ENCODE measurements at places on chromosomes 6 and 20.

GRCh38 chr6:47358440-47359225 is 48.9 kb upstream of the TNFRSF21 start:
- no peak for DNase-seq

DNA sequence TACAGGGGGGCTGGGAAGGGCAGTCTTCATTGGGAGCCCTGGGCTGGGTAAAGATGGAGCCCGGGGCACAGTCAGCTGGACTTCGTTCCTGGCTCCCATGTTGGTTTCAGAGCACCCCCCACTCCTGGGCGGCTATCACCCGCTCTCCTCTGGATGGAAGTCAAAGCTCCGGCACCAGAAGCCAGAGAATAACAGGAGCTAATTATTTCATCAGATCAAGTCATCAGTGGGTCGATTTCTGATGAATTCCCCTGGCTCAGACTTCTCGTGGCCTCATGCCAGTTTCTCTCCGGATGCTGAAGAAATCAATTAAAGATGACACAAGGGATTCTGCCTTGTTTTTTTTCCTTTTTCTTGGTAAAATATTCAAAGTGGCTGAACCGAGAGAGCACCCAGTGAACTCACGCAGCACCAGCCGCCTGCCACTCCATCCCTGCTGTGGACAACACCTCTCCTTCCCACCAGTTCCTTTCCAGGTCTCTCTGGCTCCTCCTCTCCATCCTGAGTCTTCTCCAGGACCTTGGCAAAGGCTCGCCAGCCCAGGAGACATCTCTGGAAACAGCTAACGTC is 22.5 kb downstream of the SULF2 start:
- DNase-seq: peak; percentile 65

GRCh38 chr6:75863001-75863400 is 114.0 kb downstream of the MYO6 start:
- DNase-seq: peak; percentile 16

DNA sequence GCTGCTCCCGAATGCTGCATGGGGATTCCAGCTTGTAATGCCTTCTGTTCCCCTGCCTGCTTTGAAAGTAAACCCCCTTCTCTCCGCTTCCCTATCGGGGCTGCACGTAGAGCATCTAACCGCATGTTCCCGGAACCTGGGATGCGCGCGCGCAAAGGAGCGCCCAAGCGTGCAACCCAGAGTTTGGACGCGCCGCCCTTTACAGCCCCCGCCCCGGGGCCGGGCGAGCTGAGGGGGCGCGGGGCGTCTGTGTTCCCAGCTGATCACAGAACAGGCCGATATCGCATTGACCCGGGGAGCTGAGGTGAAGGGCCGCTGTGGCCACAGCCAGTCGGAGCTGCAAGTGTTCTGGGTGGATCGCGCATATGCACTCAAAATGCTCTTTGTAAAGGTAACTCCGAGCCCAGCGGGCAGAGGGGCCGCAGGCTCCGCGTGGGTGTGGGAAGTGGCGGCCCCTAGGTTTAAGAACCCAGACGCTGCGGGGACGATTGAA is 1.4 kb downstream of the LAMP5 start:
- peak; percentile 72 for DNase-seq

DNA sequence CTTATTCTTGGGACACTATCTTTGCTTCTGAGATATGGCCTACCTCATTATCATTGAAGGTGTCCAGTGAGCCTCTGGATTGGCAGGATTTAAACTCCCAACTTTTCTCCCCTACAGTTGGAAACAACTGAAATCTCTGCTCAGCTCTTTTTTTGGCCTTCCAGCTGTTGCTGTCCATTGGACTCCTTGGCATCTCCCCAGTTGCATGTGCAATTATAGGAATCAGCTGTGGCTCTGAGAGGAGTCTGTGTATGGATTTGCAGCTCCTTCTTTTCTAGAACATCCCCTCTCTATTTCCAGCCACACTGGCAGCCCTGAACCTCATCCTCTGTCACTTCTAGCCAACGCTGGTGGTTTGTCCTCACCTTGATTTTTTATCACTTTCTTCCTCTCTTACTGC is 21.2 kb downstream of the RAB22A start:
- no peak for DNase-seq

- peak; percentile 55 for DNase-seq
These were observed 36.9 kb upstream of the CCDC167 start for GRCh38 chr6:37536491-37537190.

- no peak for DNase-seq
These were observed 93.3 kb downstream of the RNASET2 start for GRCh38 chr6:166862978-166863530.

DNA sequence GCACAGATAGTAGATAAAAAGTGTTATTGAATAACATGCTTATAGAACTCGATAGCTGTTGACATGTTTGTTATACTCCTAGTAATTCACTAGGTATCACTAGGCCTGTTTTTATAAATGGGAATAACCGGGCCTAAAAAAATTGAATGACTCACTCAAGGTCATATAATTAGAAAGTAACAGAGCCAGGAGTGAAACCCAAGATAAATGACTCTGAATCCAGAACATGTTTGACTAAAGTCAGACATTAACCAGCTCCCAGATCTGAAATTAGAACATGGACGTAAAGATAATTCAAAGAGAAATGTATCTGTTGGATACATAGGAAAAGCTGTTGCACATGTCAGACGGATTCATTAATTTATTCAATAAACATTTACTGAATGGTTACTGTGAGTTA is 26.9 kb downstream of the RGS17 start:
- no peak for DNase-seq

- peak; percentile 34 for DNase-seq
These were observed 979 bp upstream of the SOD2 start for GRCh38 chr6:159693894-159694545.

GRCh38 chr6:35477551-35478179 is 9.5 kb downstream of the RPL10A start:
- no peak for DNase-seq

DNA sequence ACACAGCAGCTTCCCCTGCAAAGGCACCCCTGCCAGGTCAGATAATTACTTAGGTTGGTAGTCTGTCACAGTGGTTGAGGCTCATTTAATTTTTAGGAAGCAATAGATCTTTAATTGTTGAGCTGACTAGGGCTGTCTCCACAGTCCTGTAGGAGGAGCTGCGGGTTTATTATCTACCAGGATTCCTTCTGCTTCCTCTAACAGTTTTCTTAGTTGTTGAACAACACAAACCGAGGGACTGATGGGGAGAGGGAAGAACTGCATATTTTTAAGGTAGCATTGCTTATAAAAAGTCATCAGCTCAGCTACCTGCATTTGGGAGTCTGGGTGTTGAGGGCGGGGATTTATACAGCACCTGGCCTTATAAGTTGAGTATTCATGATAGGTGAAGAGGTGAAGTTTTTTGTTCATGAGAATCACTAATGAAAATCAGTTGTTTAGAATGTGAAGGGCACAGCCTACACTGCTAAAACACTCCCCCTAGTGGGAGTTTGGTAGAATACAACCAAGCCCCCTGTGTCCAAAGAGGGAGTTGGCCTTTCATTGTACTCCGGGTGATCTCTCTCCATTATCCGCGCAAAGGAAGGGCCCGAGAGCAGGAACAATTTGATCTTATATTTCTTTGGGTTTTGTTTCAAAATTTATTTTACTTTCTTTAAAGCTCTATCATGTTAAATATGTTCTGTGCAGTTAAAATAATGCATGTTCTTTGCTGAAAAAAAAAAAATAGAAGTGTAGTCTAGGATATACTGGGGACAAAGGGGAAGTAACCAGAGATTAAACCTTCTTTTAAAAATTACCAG is 69.6 kb downstream of the SSR1 start:
- DNase-seq: peak; percentile 88

- DNase-seq: no peak
These were observed 100.8 kb upstream of the CNKSR3 start for GRCh38 chr6:154611241-154611640.

DNA sequence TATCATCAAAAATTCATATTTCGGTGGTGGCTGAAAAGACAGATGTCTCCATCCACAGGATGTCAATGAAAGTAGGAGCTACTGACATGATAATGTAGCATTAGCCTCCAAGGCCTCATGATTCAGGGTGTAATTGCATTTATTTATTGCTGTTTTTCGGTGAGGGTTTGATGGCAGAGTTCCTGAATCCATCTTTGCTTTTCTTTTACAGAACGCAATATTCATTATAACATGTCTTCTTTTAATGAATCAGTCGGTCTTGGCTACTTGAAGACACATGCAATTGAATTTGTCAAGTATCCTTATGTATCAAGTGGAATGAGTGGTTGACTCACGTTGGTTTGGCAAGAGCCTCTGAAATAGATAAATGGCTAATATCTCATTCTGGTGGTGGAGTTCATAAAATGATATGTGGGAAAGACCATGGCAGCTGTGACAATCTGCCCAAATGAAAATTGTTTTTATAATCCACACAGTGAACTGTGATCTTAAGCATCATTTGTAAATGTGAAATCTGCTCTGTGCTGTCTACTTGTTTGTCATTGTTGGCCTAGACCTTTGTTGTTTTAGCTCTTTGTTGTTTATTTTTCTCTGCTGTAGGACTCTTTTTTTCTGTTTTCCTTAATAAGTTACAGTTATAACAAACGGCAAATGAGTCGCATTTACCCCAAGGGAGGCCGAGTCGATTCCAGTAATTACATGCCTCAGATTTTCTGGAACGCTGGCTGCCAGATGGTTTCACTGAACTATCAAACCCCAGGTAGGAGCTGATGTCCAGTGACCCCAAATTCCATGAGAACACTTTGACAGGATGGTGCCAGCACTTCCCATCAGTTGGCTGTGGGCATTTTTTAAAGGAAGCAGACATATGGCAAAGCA is 105.7 kb upstream of the LAMP5 start:
- DNase-seq: peak; percentile 32

DNA sequence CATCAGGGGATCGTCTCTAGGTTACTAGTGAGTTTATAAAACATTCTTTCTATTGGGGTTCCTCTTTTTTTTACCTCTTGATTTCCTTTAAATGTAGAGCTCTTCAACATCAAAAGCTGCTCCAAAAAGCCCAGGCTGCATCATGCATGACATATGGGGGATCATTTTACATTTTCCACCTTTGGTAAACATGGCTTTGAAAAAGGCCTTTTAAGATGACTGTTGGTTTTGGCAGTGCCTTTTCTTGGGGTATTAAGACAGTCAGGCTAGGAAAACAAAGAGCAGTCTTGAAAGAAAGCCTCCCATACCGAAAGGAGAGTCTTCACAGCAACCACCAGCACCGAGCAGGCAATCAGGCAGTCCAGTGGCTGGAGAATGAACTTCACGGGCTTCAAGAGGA is 73.2 kb downstream of the NPEPL1 start:
- no peak for DNase-seq
